Glutamatergic neuron (in vitro differentiated cells): ENCODE measurements at places on chromosomes 16 and 17. TPM values are rescaled to one million over a fixed set of nuclear protein-coding genes. Genes with fewer than 3 reads are reported as not detected.

The SP2 gene
- total RNA-seq = 17.8 TPM

The CCL4L2 gene
- total RNA-seq = not detected

- H3K27ac ChIP-seq = peak overlapping the region; percentile 41
- no peak for DNase-seq
- peaks cover 27% of the 10 kb centered on the region for H3K4me1 ChIP-seq
Measured at GRCh38 chr17:73317513-73318426, 6.0 kb upstream of the CDC42EP4 start.

The SDR42E2 gene
- not detected for total RNA-seq

- peaks cover 33% of the 10 kb centered on the region for H3K4me1 ChIP-seq
- H3K27me3 ChIP-seq = peaks cover 6% of the 10 kb centered on the region
- peak overlapping the region; percentile 39 for H3K4me3 ChIP-seq
- peak overlapping the region; percentile 12 for H3K27ac ChIP-seq
- H3K36me3 ChIP-seq = peaks cover 10% of the 10 kb centered on the region
- no peak for DNase-seq
Measured at GRCh38 chr17:19287651-19288050, 50.5 kb downstream of the EPN2 start.

GRCh38 chr17:46167267-46167666 is 26.0 kb downstream of the KANSL1 start:
- DNase-seq = no peak
- no peak overlapping the region for H3K4me3 ChIP-seq
- peaks cover 33% of the 10 kb centered on the region for H3K4me1 ChIP-seq
- H3K36me3 ChIP-seq = no peaks in the 10 kb centered on the region

The TMC8 gene
- total RNA-seq = not detected

GRCh38 chr16:28146536-28146935 is 65.2 kb downstream of the XPO6 start:
- H3K4me3 ChIP-seq = no peak overlapping the region
- peaks cover 1% of the 10 kb centered on the region for H3K27me3 ChIP-seq
- H3K36me3 ChIP-seq = no peaks in the 10 kb centered on the region
- no peak for DNase-seq

The SKAP1 gene
- not detected for total RNA-seq

- H3K4me1 ChIP-seq = peaks cover 2% of the 10 kb centered on the region
- DNase-seq = no peak
- no peak overlapping the region for H3K4me3 ChIP-seq
- H3K27ac ChIP-seq = no peak overlapping the region
- H3K36me3 ChIP-seq = no peaks in the 10 kb centered on the region
- peaks cover 2% of the 10 kb centered on the region for H3K27me3 ChIP-seq
Measured at GRCh38 chr17:10031127-10031526, 126.1 kb upstream of the RCVRN start.

The PRR11 gene
- 9.6 TPM for total RNA-seq

The NXPH3 gene
- total RNA-seq = 2.0 TPM

- no peak overlapping the region for H3K27ac ChIP-seq
- peaks cover 38% of the 10 kb centered on the region for H3K36me3 ChIP-seq
- no peak for DNase-seq
- H3K4me1 ChIP-seq = peaks cover 12% of the 10 kb centered on the region
- H3K4me3 ChIP-seq = no peak overlapping the region
Measured at GRCh38 chr16:82008957-82009592, 2.2 kb downstream of the SDR42E1 start.

The DEXI gene
- total RNA-seq = 37.3 TPM

- H3K4me3 ChIP-seq = no peak overlapping the region
- peaks cover 7% of the 10 kb centered on the region for H3K27me3 ChIP-seq
- DNase-seq = no peak
- peaks cover 6% of the 10 kb centered on the region for H3K4me1 ChIP-seq
- no peak overlapping the region for H3K27ac ChIP-seq
Measured at GRCh38 chr17:79071161-79071740, 3.4 kb upstream of the ENGASE start.

DNA sequence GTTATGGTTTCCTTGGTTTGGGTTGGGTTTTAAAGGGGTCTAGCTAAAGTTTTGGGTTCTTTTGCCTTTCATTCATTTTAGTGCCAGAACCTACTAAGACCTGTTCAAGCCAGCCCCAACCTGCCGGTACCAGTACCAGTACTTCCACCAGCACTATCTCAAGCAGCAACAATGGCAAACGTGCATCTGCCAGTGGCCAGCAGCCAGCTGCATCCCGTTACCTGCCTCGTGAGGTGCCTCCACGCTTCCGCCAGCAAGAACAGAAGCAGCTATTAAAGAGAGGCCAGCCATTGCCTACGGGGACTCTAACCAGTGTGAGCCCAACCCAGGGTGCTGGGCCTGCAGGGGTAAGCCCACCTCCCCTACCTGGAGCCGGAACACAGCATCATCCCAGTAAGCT is 72.9 kb downstream of the TNRC6C start:
- H3K27me3 ChIP-seq = peaks cover 2% of the 10 kb centered on the region
- peaks cover 4% of the 10 kb centered on the region for H3K4me1 ChIP-seq
- no peaks in the 10 kb centered on the region for H3K36me3 ChIP-seq
- no peak overlapping the region for H3K27ac ChIP-seq

GRCh38 chr17:68993112-68993511 is 37.9 kb upstream of the ABCA8 start:
- no peaks in the 10 kb centered on the region for H3K36me3 ChIP-seq
- DNase-seq = no peak
- no peak overlapping the region for H3K27ac ChIP-seq
- H3K4me1 ChIP-seq = no peaks in the 10 kb centered on the region

The MYLK3 gene
- 0.49 TPM for total RNA-seq

DNA sequence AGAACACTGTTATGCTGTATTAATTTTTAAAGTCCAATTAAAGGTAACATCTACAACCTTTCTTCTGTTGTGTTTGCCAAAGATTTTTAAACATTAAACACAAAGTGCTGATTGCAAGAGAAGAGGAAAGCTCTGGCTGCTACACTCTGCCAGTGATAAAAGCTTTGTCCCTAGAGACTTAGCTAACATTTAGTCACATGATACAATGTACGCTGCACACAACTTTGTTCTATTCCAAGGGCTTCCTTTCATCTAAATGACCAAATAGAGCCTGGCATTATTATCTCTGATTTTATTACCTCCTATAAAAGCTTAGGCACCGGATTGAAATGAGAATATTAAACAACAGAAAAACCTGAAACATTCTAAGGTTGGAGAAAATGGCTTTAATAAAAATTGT is 388.7 kb upstream of the PMFBP1 start:
- H3K27me3 ChIP-seq = no peaks in the 10 kb centered on the region
- H3K27ac ChIP-seq = no peak overlapping the region
- H3K36me3 ChIP-seq = no peaks in the 10 kb centered on the region
- H3K4me1 ChIP-seq = peaks cover 5% of the 10 kb centered on the region
- no peak overlapping the region for H3K4me3 ChIP-seq

The TVP23A gene
- total RNA-seq = 8.4 TPM

GRCh38 chr16:54253118-54253517 is 33.5 kb downstream of the IRX3 start:
- H3K36me3 ChIP-seq = no peaks in the 10 kb centered on the region
- H3K27ac ChIP-seq = no peak overlapping the region
- no peaks in the 10 kb centered on the region for H3K4me1 ChIP-seq
- peaks cover 4% of the 10 kb centered on the region for H3K27me3 ChIP-seq
- H3K4me3 ChIP-seq = no peak overlapping the region
- no peak for DNase-seq

The CNEP1R1 gene
- total RNA-seq = 15.0 TPM

- no peak for DNase-seq
- H3K4me1 ChIP-seq = no peaks in the 10 kb centered on the region
- H3K4me3 ChIP-seq = no peak overlapping the region
- H3K36me3 ChIP-seq = no peaks in the 10 kb centered on the region
- peaks cover 2% of the 10 kb centered on the region for H3K27me3 ChIP-seq
- no peak overlapping the region for H3K27ac ChIP-seq
Measured at GRCh38 chr17:11813871-11814270, 183.4 kb downstream of the ZNF18 start.

GRCh38 chr16:82439678-82440293 is 187.0 kb upstream of the CDH13 start:
- H3K4me3 ChIP-seq = no peak overlapping the region
- no peaks in the 10 kb centered on the region for H3K36me3 ChIP-seq
- no peaks in the 10 kb centered on the region for H3K4me1 ChIP-seq
- no peak overlapping the region for H3K27ac ChIP-seq

The C16orf78 gene
- total RNA-seq = not detected

- no peaks in the 10 kb centered on the region for H3K36me3 ChIP-seq
- H3K27me3 ChIP-seq = peaks cover 4% of the 10 kb centered on the region
- peaks cover 7% of the 10 kb centered on the region for H3K4me1 ChIP-seq
- no peak for DNase-seq
Measured at GRCh38 chr16:86379505-86379846, 130.9 kb upstream of the FOXF1 start.

- H3K36me3 ChIP-seq = no peaks in the 10 kb centered on the region
- H3K4me1 ChIP-seq = peaks cover 17% of the 10 kb centered on the region
- H3K27me3 ChIP-seq = peaks cover 14% of the 10 kb centered on the region
Measured at GRCh38 chr17:81831957-81832607, 1.0 kb downstream of the MCRIP1 start.

The HASPIN gene
- total RNA-seq = 2.3 TPM

- peak; percentile 52 for DNase-seq
- peaks cover 9% of the 10 kb centered on the region for H3K27me3 ChIP-seq
- no peak within 1 kb of the TSS for H3K27ac ChIP-seq
- peak within 1 kb of the TSS; percentile 93 for H3K4me3 ChIP-seq
- H3K36me3 ChIP-seq = no peaks in the 10 kb centered on the region
Measured at GRCh38 chr16:24255456-24256371, at the start of gene CACNG3. TSS of gene CACNG3 (plus strand) at chr16:24256335. CDS start at chr16:24256755, 420 bp downstream.

DNA sequence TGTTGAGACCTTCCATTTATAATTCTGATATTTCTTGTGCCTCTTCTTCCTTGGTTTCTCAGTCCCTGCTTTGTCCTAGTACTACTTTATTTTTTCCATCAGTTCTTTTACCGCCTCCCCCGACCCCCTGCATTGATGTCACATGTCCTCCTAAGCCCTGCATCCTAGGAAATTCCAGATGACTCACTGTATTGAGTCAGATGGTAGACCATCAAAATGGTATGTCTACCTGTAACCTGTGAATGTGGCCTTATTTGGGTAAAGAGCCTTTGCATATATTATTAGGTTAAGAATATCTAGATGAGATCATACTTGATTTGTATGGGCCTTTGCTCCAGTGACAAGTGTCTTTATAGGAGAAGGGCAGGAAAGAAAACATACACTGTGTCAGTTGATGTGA is 515.3 kb upstream of the CA10 start:
- no peaks in the 10 kb centered on the region for H3K27me3 ChIP-seq
- H3K4me1 ChIP-seq = no peaks in the 10 kb centered on the region
- H3K36me3 ChIP-seq = peaks cover 2% of the 10 kb centered on the region
- no peak for DNase-seq

- H3K4me1 ChIP-seq = peaks cover 20% of the 10 kb centered on the region
- H3K27me3 ChIP-seq = peaks cover 4% of the 10 kb centered on the region
- H3K4me3 ChIP-seq = no peak overlapping the region
- no peak for DNase-seq
Measured at GRCh38 chr16:82700541-82701235, 73.9 kb downstream of the CDH13 start.

GRCh38 chr16:79077346-79077745 is 523.2 kb downstream of the MAF start:
- no peak overlapping the region for H3K27ac ChIP-seq
- H3K4me3 ChIP-seq = no peak overlapping the region
- H3K27me3 ChIP-seq = peaks cover 2% of the 10 kb centered on the region
- DNase-seq = no peak
- no peaks in the 10 kb centered on the region for H3K4me1 ChIP-seq

DNA sequence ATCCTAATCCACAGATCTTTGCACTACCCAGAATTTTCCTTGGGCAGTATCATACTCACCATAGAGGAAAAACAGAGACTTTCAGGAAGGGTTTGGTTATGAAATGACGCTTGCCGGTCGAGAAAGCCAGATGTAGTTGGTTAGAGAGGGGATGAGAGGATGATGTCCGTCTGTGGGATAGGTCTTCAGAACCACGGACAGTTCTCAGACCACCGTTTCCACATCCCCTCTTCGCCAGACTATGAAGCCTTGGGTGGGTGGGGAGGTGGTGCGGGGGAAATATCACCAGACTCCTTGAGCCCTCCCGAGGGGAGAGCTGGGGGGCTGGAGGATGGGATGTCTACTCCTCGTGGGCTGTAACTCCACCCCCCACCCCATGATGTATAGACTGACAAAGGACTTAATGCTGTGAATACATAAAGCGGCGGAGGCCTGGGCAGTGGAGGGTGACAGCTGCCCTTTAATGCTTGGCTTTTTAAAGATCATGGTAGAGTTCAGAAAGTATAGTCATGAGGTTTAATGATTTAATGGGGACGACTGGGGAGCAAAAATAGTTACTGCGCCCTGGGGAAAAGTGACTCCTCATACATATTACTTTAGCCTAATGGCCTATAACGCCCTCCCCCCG is 96.6 kb downstream of the MRM1 start:
- H3K4me1 ChIP-seq = peaks cover 17% of the 10 kb centered on the region
- H3K27ac ChIP-seq = no peak overlapping the region
- H3K36me3 ChIP-seq = no peaks in the 10 kb centered on the region

DNA sequence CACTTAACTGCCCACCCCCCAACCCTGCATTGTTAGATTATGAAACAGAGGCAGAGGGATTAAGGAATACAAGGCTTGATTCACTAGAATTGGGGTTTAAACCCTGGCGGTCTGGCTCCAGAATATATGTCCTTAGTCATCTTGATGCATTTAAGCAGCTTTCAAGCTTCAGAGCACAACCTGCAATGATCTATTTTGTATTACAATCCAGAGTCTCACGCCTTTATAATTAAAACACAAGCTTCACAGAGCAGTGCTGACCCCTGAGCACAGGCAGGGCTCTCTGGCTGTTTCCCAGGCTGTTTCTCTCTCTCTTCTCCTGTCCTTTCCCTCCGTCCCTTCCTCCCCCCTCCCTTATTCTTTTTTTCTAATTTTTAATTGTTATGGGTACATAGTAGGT is 209.1 kb downstream of the SPECC1 start:
- no peak overlapping the region for H3K4me3 ChIP-seq
- no peak overlapping the region for H3K27ac ChIP-seq
- no peak for DNase-seq
- H3K36me3 ChIP-seq = no peaks in the 10 kb centered on the region
- H3K27me3 ChIP-seq = no peaks in the 10 kb centered on the region

DNA sequence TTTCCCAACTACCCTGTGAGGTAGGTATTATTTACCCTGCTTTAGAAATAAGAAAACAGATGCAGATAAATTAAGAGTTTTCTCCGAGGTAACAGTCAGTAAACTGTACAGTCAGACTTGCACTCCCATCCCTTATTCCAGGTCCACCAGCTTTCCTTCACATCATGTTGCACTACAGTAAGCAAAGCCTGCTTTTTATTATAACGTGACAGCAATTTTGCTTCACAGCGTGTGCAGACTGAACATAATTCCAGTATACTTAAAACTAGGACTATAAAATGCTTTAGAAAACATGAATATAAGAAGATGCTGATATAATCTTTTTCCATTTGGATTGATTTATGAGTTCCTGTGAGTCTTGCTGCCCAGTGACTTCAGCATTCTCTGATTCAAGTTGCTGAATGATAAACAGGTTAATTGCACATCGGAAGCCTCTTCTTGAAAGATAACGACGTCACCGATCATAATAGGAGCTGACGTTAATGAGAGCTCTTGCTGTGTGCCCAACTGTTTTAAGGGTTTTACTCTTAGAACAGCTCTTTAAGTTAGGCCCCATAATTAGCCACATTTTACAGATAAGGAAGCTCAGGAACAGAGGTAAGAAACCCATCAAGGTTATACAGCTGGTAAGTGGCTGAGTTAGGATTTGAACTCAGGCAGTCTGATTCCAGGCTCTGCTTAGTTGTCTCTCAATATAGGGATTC is 1.4 kb downstream of the LIG3 start:
- H3K4me3 ChIP-seq = peak overlapping the region; percentile 98
- peak overlapping the region; percentile 93 for H3K27ac ChIP-seq
- no peaks in the 10 kb centered on the region for H3K36me3 ChIP-seq
- H3K4me1 ChIP-seq = peaks cover 14% of the 10 kb centered on the region
- no peak for DNase-seq

The PIK3R5 gene
- total RNA-seq = not detected

The SOX8 gene
- 7.0 TPM for total RNA-seq

GRCh38 chr17:73343739-73344454 is 32.1 kb upstream of the CDC42EP4 start:
- no peaks in the 10 kb centered on the region for H3K36me3 ChIP-seq
- peak; percentile 69 for DNase-seq
